ENCODE measurements at places on chromosomes 11 and 22.
A peak's percentile ranks its signal among the peaks of the same experiment; 100 is the strongest.

- DNase-seq = no peak
Measured at GRCh38 chr11:56889986-56890385, 98.7 kb upstream of the OR5AK2 start.

DNA sequence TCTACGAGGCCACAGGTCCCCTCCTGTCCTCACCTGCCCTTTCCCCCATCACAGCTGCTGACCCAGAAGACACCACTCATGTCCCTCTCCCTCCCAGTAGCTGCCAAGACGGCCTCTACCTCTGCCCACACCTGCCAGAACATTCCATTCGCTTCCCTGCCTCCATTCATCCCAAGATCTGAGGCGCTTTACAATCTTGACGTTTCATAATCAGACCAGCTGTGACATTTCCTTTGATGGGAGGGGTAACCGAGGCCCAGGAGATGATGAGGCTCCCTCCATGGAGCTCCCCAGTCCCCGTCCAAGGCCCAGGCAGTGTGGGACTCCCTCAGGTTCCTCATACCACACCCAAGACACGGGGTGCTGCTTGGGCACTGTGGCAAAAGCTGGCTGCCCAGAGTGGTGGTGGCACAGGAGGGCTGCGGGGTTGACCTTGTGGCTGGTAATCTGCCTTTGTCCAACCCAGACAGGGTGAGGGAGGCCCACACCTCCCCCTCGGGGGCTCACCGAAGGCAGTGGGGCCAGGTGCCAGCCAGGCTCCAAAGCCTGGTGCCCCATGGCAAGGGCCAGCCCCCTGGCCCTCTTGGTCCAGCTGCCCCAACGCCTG, 17.3 kb downstream of the PHLDA2 start:
- no peak for DNase-seq

DNA sequence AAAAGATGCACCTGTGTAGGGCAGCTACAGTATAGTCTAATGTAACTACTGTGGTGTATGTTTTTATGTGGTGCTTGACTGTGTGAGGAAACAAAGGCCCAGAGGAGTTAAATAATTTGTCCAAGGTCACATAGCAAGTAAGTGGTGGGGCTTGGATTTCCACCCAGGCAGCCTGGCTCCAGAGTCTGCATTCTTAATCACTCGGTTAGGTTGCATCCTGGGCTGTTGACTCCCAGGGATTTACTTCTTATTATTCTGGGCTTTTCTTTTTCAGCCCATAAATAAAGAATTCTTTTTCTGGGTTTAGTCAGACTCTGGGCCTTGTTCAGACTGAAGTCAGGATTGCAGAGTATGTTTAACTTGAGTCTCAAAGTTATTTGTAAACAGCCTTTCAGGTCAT, 82.1 kb downstream of the ARHGAP42 start:
- DNase-seq = no peak

DNA sequence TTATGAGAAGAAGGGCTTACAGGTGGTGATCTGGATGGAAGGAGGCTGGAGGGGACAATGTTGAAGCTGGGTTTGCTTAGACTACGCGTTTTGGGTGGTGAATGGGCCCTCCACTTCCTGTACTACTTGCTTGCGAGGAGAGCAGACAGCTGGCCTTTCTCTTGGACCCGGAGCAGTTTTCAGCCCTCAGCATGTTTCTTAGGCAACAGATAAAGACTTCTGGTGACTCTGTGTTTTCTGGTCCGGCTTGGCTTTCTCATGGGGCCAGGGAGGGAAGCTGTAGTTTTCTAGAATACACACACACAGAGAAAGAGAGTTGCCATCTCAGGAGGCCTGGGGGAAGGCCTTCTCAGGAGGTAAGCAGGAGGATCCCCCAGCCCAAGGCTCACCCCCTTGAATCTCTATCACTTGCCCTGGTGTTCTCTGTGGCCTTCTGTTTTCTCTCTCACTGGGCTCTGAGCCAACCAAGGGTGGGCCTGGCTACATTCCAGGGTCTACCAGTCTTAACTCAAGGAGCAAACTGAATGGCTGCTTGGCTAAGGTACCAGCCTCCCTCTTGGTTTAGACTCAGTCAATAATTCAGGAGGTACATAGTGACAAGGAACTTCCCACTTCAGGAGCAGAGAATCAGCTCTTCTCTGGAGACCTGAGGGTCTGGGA, 2.4 kb downstream of the CCS start:
- DNase-seq = no peak

DNA sequence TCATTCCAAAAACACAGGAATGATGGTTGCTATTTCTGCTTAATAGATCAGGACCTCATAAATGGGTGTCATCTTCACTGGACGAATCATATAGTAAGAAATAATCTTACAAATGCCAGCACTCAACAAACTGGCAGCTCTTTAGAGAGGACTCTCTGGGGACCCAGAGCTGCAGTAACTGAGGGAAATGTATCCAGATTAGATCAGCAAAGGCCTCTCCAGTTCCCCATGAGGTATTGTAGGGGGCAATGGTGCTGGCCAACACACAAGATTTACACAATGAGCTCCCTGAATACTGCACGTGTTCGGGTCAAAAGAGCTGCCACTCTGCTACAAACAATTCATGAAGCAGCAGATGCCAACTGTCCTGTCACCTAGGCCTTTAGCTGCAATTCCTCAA, 110.2 kb downstream of the RBFOX2 start:
- no peak for DNase-seq

DNA sequence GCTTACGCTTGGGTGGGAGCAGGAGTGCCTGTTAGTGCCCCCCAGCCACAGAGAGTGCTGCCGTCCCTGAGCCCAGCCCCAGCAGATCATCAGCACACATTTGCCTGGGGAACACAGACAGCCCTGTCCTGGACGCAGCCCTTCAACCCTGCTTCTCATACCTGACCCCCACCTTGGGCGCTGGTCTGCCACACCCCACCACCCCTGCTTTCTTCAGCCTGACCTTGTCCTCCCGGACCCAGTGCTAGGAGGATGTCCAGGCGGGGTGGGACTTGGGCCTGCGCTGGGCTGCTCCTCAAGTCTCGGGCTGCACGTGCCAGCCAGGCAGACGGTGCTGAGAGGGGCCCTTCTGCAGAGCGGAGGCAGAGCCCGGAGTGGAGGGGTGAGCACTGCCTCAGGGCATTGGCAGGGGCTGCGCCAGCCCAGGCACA, 119.2 kb downstream of the KCNQ1OT1 start:
- DNase-seq = no peak

DNA sequence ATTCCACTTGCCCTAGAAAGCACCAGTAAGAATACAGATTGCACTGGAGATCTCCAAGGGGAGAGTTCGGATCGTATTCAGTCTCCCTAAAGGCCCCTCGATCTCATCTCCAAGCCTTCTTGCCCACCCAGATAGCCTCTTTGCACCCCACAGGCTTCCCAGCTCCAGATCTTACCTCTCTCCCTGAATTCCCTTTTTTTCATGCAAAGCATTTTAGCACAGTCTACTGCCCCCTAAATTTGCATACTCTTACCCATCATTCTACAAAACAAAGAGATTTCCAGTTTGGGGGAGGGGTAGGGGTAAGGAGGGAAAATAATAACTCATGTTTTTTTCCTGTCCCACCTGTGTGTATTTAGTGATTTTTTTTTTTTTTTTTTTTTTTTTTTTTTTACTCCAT, 105.2 kb downstream of the NAV2 start:
- DNase-seq = no peak

GRCh38 chr22:42277988-42278776, 7.7 kb upstream of the TCF20 start:
- DNase-seq = peak; percentile 44
